NCI-H1048 (cell line): ENCODE measurements at places on chromosomes 13 and 19.

GRCh38 chr19:54026656-54027055 is 35.2 kb downstream of the CACNG6 start:
- DNase-seq = no peak

- DNase-seq = no peak
These were observed 6.8 kb downstream of the ELL start for GRCh38 chr19:18514800-18515682.

- DNase-seq = no peak
These were observed 141.3 kb downstream of the RNF17 start for GRCh38 chr13:24905242-24905641.

GRCh38 chr13:97139691-97140090 is 82.4 kb upstream of the MBNL2 start:
- no peak for DNase-seq
